Fibroblast of skin of left quadriceps (primary cell): ENCODE measurements at places on chromosomes 5 and 9.

DNA sequence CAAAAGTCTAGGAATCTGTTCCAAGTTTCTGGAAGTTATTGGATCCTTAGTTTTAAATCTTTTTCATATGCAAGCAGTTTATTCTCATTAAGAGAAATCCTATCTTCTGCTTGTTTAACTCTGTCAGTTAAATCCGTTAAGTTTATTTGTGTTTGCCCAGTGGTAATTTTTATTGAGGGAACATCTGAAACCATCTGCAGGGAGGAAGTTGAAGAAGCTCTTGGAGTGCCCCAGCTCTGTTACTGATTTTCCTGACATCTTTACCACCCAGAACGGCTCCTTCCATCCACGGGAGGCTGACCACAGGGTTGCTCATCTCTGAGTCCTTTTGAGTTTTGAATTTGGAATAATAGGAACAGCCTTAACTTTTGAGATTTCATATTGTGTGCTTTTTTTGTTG is 99.9 kb upstream of the ZNF618 start:
- DNase-seq, result no peak

GRCh38 chr9:136342181-136343120 is 15.1 kb downstream of the GPSM1 start:
- DNase-seq, result no peak

DNA sequence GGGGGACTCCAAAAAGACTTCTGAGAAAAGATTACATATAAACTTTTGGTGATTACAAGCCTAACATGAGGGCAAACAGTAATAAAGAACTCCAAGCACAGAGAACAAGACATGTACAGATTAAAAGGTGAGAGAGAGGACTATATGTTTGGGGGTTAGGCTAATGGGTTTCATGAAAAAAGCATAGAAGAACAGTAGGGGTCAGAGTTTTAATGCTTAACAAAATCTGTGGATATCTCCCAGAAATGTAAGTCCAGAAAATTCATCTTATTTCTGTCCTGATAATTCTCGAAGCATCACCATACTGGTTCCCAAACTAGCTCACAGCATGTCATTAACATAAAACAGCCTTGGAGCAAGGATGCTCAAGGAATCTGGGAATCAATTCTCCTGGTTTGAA is 137.2 kb downstream of the ARRDC3 start:
- DNase-seq, result no peak

- DNase-seq, result no peak
Measured at GRCh38 chr5:54829676-54830535, 155.5 kb downstream of the ESM1 start.

DNA sequence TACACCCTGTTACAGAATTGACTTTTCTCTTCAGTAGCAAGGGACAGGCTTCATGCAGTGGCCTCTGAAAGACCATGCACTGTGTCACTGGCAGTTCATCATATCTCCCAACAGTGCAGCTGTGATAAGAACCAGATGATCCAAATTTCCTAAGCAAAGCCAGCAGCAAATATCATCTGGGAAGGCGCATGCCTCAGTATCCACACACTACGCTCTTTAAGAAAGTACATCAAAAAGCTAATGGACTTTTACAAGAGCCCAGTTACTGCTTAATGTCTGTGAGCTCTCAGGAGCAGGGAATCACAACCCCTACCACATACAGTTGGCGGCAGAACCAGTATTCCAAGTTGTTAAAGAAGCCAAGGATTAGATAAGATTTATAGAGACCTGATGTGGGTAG is 25.1 kb downstream of the ADAMTSL1 start:
- DNase-seq, result no peak
